Activated CD4-positive, alpha-beta T cell treated with anti-CD3 and anti-CD28 coated beads for 24 hours (primary cell): ENCODE measurements at places on chromosomes 2 and 18.

- no peak for DNase-seq
These were observed 144.3 kb downstream of the ATAD2B start for GRCh38 chr2:23782646-23783045.

DNA sequence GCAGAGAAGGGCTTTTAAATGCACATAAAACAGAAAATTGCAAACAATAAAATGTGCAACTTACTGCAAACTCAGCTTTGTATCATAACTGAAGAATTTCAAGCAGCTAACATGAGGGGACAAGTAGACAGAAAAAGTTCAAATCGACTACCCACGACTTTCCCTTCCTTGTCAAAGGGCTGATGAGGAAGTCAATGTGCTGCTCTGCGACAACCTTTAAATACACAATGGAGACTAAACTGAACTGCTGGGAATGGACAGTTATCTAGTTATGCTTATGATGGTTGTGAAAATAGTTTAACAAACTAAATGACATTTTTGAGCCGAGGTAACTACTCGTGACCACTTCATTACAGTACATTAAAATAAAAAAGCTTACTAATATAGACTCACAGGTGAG is 84.1 kb downstream of the INO80D start:
- DNase-seq, result no peak

GRCh38 chr2:234075947-234076346 is 25.4 kb downstream of the SPP2 start:
- no peak for DNase-seq

- peak; percentile 7 for DNase-seq
These were observed 94.0 kb downstream of the PLA2R1 start for GRCh38 chr2:159968279-159968900.

GRCh38 chr18:39403121-39403520 is 1837.5 kb upstream of the CELF4 start:
- DNase-seq, result no peak

DNA sequence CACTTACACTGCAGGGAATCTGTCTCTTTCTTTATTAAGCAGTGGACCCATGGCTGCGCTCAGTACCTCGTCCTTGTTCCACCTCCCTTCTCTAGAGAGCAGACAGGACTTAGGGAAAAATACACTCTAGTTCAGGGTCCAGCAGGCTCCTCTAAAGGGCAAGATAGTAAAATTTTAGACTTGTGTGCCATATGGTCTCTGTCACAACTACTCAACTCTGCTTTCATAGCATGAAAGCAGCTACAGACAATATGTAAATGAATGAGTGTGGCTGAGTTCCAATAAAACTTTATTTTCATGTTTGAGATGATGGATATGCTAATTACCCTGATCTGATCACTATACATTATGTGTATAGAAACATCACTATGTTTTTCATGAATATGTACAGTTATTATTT is 163.1 kb downstream of the BABAM2 start:
- DNase-seq, result no peak
